ENCODE measurements at places on chromosomes 2 and 18.

GRCh38 chr2:239917125-239917956, 107.8 kb downstream of the NDUFA10 start:
- DNase-seq = no peak

DNA sequence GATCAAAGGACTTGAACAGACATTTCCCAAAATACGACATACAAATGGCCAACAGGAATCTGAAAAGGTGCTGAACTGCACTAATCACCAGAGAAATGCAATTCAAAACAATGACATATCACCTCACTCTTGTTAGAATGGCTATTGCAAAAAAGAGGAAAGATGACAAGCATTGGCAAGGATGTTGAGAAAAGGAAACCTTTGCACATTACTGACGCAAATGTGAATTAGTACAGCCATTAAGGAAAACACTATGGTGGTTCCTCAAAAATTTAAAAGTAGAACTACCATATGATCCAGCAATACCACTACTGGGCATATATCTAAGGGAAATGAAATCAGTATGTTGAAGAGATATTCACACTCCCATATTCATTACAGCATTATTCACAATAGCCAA, 57.7 kb upstream of the ASPRV1 start:
- no peak for DNase-seq

DNA sequence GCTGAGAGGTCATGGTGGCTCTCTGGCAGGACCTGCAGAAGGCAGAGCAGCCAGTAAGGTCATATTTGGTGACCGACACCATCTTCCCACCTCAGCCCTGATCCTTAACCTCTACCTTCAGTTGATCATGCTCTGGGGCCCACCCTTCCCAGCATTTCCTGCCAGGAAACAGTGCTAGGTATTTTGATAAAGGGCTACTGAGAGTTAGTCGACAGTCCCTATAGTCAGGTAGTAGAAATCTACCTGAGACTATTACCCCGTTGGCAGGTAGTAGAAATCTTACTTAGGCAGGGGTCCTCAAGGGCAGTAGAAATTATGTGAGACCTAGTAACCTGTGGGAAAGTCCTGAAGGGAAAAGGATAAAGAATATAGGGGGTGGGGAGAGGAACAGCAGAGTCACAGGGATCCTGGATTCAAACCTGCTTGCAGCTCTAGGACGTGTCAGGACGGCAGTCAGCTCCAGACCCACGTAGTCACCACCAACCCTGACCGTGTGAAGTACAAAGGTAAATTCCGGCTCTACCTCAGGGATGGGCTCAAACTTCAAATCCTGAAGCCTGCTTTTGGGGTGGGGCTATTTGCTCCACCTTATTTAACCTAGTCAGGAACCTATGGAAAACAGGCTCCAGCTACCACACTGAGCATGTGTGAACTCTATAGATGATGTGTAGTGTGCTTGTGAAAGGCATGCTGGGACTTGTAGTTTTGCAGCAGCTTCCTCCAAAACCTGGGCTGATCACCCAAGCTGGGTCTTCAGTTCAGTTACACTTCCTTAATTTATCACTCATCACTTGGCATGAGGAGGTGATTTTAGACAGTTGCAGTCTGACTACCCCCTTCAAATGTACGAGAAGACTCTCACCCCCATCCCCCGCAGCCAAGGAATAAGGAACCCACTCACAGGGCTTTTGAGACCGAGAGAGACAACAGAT, at the start of gene DQX1:
Gene DQX1 (minus strand): TSS at position 515 of the 932 bp plus-strand sequence. CDS start 502 bp downstream, at position 13.
- no peak for DNase-seq

- no peak for DNase-seq
Observed at GRCh38 chr2:101439716-101440115, 35.2 kb downstream of the RFX8 start.

GRCh38 chr2:184598002-184598315, 370 bp upstream of the ZNF804A start:
- no peak for DNase-seq

DNA sequence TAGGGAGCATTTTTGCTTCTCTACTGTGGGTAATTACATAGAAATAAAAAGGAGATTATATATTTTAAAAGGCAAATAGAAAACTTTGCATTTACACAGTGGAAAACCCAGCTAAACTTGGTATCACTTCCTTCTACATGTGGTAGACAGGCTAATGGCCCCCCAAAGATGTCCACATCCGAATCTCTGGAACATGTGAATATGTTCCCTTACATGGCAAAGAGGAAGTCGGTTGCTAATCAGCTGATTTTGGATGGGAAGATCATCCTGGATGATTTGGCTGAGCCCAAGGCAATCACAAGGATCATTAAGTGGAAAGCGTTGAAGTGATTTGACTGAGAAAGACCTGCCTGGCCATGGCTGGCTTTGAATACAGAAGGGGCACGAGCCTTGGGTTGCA, 26.2 kb downstream of the CREG2 start:
- no peak for DNase-seq

DNA sequence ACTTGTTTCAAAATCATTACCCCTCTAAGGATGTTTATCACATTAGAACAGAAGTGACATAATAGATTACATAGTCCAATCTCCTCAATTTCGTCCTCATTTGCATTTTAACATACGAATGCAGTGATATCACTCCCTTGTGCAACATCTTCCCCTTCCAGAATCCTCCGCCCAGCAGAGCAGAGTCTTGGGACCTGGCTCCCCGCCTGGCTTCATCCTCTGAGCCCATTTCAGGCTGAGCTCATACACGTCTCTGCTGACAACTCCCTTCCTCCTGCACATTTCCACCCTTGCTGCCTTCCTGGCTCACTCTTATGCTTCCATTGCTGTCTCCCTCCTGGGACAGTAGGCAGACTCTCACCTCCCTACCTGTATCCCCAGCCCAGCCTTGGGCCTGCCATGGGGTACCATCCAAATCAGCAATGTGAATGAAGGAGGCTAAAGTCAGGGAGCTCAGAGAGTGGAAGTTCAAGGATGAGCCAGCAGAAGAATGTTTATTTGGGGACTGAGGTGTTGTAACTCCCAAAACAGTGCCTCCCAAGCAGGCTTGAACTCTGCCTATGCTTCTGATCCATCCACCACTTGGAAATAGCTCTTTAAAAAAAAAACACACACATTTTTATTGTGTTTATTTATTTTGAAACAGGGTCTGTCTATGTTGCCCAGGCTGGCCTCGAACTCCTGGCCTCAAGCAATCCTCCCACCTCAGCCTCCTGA, 165.2 kb downstream of the TMEM200C start:
- no peak for DNase-seq

DNA sequence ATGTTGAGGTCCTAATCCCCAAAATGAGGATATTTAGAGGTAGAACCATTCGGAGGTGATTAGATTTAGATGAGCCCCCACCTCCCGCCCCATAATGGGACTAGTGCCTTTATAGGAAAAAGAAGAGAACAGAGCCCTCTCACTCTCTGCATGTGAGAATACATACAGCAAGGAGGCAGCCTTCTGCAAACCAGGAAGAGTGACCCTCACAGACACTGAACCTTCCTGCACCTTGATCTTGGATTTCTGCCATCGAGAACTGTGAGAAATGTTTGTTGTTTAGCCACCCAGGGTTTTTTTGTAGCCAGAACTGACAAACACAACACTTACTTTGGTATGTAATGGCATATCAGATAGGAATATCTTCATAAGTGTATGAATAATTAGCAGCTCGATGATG, 83.7 kb downstream of the XIRP2 start:
- no peak for DNase-seq

GRCh38 chr2:60839126-60839813, 42.1 kb upstream of the REL start:
- no peak for DNase-seq

GRCh38 chr2:43192744-43193651, 33.4 kb downstream of the ZFP36L2 start:
- no peak for DNase-seq

- DNase-seq = no peak
Observed at GRCh38 chr2:62657783-62658182, 47.7 kb upstream of the EHBP1 start.

- no peak for DNase-seq
Observed at GRCh38 chr2:158095912-158096311, 5.8 kb upstream of the UPP2 start.

DNA sequence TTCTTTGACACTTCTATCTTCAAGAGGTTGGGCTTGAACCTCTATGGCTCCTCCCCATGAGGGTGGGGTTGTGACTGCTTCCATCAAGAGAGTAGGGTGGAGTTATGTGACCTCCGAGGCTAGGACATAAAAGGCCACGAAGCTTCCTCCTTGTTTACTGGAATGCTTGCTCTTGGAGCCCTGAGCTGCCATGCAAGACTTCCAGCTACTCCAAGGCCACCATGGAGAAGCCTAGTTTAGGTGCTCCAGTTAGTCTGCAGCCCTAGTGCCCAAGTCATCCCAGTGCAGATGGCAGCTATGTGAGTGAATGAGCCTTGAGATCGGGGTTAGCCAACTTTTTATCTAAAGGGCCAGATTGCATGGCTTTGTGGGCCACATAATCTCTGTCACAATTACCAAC, 2.4 kb upstream of the MERTK start:
- no peak for DNase-seq

DNA sequence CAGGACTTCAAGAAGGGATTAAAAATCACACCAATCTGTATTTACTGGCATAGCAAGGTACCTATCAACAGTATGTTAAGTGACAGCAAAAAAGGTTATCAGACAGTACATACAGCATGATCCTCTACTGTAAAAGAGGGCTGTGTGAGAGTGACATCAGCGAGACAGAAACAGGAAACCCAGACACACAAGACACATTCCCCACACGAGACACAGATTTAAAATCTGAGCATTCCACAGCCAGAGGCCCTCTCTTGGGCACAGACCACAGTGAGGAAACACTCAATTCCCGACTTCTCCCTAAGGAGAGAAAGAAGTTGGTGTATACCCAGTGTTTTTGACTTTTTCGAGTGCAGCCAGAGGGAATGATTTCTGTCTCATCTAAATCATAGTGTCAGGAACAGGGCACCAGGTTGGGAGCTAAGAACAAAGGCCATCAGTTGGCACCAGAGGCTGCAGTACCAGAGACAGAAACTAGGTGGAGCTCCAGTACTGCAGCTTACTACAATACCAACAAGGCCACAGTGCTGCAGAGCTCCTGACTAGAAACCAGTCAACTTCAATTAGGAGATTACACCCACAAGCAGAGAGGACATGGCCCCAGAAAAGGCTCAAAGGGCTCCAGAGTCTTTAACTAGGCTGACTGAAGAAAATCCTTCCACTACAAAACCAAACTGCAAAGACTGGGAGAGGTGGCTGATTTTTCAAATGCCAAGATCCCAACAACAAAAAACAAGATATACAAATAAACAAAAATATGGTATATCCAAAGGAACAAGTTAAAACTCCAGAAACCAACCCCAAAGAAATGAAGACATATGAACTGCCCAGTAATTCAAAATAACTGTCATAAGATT, 41.0 kb downstream of the UNC50 start:
- peak; percentile 47 for DNase-seq

DNA sequence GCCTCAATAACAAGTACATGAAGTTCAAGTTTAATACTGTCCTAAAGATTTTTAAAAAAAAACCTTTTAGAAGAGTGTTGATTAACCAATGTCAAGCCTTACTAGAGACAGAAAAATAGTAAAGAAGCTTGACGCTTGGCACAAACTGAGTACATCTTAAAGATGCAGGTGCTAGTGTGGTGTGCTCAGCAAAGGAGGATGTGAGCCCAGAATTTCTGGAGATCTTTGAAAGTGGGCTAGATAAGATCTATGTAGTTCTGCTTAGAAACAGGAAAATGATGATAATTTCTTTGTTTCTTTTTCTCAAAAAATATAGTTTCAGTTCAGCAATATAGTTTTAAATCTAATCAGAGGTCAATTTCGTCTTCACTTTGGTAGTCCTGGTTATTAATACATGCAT, 118.3 kb upstream of the KLHL14 start:
- DNase-seq = no peak

GRCh38 chr2:207887500-207887899, 117.8 kb upstream of the FZD5 start:
- DNase-seq = no peak

- no peak for DNase-seq
Observed at GRCh38 chr2:177881008-177881747, 191.4 kb downstream of the PDE11A start.

GRCh38 chr2:136310005-136310495, 192.1 kb upstream of the CXCR4 start:
- DNase-seq = no peak

DNA sequence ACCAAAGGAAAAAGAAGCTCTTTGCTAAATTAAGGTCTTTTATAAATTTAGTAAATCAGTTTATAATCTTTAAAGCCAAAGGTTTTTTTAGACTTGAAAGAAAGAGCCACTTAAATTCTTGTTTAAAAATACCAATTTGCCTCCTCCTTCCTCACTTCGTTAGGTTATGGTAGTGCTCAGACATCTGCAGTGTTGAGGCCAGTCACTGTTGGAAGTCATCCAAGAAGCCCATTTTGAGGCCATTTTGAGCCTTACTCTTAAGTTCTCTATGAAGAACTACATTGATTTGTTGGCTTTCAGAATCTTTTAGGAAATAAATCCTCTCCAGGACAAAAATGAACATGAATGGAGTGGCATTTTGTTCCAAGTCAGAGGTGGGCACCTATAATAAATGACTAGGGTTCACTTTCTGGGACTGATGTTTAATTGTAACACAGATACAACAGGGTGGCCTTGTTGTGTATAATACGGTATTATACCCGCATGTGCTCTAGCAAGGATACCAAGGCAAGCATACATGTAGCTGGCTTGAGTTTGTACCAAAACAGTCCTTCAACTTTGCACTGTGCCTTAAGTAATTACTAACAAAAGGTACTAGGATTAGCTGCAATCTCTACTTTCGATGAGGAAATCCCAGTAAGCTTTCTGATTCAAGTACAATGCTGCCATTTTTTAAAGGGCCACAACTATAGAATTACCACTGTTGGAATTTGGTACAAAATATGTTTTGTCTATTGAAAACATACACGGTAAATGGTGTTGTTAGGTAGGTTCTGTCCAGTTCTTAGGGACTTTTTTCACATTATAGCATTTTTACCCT, 22.8 kb downstream of the SLC66A3 start:
- DNase-seq = no peak

GRCh38 chr18:57275111-57275510, 77.2 kb upstream of the ST8SIA3 start:
- no peak for DNase-seq

GRCh38 chr2:191318037-191318728, 73.0 kb downstream of the MYO1B start:
- DNase-seq = no peak

GRCh38 chr2:15749460-15750432, 158.1 kb downstream of the DDX1 start:
- DNase-seq = no peak

DNA sequence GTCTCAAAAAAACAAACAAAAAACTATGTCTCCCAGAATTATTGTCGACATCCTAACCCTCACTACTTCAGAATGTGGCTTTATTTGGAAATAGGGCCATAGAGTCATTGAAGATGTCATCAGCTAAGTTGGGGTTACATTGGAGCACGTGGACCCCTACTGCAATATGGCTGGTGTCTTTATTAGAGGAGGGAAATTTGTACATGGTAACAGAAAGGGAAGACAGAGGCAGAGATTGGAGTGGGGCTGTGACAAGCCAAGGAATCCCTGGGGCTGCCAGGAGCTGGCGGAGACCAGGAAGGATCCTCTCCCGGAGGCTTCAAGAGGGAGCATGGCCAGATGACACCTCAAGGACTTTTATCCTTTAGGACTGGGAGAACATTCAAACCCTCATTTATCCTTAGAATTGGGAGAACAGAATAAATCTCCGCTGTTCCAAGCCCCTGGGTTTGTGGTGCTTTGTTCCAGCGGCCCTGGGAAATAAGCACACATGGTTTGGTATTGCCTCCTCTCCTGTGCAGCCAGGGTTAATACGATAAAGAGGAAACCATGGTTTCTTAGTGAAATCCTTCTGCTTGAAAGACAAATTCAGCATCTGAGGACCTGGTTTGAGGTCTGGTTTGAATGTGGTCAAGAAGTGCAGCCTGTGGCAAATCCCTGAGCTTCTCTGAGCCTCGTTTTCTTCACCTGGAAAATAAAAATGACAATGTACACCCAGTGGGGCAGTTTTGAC, 184.7 kb downstream of the MYCN start:
- no peak for DNase-seq

Measured in thoracic aorta (tissue), 2 donors.